ENCODE measurements at places on chromosomes 3 and 15.

- no peak for DNase-seq
These were observed 80.2 kb downstream of the WNT5A start for GRCh38 chr3:55406696-55407425.

GRCh38 chr3:183247011-183247589, 6.0 kb upstream of the B3GNT5 start:
- no peak for DNase-seq

DNA sequence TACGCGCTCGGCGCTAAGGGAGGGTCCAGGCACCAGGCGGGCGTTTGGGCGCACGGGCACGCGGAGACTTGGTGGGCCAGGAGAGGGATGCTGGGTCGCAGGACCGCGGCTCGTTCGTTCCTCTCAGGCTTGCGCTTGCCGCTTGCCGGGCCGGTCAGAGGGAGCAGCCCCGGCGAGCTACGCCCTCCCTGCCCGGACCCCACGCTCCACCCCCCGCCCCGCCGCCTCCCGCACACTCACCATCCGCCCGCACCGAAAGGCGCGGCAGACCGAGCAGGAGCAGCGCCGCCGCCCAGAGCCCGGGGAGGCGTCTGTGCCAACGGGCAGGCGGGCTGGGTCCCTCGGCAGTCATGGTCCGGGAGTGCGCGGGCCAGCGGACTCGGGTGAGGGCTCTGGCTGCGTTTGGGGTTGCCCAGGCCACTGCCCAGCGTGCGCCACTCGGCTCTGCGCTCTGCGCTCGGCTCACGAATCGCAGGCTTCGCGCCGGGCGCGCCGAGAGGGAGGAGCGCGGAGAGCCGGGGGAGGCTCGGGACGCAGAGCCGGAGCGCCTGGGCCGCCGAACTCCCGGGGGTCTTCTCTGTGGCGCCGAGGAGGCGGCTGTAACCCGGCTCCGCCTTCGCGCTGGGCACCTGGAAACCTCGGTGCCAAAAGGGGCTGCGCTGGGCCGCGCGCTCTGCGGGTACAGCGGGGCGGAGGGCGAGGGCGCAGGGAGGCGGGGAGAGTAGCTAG, at the start of gene SUSD5:
Gene SUSD5, minus strand, starts transcription at position 365 of the 729 bp plus-strand sequence. Its CDS starts 13 bp downstream, at position 352.
- DNase-seq: peak; percentile 5

GRCh38 chr3:123289391-123290106, 87.8 kb downstream of the SEC22A start:
- DNase-seq: no peak

DNA sequence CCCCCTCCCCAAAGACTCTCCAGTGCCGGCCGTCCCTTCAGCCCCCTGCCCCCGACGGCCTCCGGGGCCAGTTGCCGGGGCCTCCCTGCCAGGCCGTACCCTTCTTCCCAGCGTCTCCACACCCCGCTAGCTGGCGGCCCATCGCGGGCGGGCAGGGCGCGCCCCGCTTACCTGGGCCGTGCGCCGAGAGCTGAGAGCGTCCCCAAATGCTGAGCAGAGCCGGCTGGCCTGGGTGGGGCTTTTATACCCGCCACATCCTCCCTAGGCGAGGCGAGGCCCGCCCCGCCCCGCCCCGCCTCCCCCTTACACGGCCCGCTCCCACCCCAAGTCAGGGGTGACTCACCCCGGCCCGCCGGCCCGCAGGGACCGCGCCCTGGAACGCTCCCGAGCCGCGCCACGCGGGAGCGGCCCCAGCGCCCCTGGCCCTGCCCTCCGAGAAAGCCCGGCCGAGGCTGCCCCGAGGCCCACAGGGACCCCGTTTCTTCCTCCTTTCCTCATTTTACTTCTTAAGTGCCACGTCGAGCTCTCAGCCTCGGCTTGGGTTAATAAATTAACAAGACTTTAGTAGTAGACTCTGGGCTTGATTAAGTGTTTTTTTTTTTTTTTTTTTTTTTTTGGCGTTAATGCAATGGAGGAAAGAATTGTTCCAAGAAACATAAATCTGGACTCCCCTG, at the start of gene ANXA2:
Gene ANXA2, minus strand, starts transcription at position 215 of the 674 bp plus-strand sequence. CDS start 11,911 bp downstream, outside the sequence.
- DNase-seq: no peak

- DNase-seq: no peak
These were observed 168.5 kb downstream of the MECOM start for GRCh38 chr3:169494982-169495381.

DNA sequence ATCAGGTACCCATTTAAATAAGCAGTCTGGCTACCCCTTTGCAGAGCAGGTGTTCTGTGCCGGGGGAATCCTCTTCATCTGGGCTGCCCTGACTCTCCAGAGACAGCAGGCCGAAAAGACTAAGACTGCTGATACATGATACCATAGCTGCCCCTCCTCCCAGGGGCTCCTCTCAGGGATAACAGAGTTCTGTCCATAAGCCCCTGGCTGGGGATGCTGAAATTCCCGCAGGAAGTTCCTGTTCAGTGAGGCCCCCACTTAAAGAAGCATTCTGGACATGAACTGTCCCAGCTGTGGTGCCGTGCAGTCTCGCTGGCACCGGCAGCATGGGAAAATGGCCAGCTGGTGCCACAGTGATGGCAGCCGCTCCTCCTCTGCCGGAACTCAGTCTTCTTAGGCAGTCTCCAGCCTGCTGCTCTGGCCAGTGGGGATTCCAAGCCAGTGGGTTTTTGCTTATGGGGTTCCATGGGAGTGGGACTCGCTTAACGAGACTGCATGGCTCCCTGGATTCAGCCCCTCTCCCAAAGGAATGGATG, 1026.2 kb downstream of the NAALADL2 start:
- no peak for DNase-seq

DNA sequence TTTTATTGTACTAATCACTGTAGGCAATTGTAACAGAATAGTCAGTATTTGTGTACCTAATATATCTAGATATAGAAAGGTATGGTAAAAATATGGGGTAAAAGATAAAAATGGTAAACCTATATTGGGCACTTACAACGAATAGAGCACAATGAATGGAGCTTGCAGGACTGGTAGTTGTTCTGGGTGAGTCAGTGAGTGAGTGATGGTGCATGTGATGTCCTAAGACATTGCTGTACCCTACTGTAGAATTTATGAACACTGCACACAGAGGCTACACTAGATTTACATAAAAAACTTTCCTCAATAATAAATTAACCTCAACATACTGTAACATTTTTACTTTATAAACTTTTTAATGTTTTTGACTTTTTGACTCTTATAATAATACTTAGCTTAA, 274.3 kb upstream of the PPP2R3A start:
- no peak for DNase-seq

DNA sequence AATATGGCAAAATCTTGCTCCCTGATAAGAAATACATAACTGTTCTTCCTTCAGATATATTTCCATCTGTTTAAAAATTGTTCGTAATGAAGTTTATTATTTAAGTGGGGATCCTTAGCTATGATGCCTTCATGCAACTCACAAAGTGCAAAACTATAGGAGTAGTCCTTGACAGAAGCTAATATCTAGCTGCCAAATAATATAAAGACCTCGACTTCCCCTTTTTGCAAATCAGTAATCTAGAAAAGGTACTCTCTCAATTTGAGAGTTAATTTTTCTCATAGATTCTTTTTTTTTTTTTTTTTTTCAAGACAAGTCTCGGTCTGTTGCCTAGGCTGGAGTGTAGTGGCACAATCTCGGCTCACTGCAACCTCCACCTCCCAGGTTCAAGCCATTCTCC, 23.0 kb downstream of the SLTM start:
- DNase-seq: no peak

DNA sequence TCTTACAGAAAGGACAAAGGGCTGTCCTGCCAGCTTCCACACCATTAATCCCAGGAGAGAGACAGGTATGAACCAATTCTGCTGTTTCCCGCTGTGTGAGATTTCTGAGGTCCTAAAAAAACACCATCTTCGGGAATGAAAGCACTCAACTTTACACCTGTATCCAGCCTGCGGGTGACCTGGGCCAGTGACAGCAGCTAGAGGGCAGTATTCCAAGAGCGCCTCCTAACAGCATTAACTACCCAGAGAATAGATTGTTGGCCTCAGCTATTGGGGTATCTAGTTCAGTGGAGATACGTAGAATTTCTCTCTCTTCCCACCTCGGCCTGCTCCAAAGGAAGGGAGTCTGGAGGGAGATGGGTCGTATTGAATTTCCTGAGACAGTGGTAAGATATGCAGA, 55.1 kb downstream of the WDR76 start:
- DNase-seq: no peak

GRCh38 chr3:30548600-30548999, 57.8 kb upstream of the TGFBR2 start:
- no peak for DNase-seq

DNA sequence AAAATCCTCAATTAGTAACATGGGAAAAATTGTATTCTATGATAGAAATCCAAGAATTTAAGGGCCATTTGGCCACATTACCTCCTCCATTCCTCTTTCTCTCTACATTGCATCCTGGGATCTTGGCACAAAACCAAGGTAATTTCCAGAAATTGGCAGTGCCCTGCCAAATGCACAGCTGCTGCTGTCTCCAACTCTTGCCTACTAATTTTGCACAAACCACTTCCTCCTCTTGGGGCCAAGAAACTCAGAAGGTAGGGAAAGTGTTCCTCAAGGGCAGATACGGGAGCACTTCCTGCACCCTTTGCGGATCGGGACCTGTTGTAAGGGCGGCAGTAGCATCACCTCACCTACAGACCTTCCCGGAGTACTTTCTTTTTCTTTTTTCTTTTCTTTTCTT, 57.8 kb downstream of the MAP3K13 start:
- no peak for DNase-seq

- no peak for DNase-seq
These were observed 211.4 kb downstream of the NR1D2 start for GRCh38 chr3:24156466-24156865.

DNA sequence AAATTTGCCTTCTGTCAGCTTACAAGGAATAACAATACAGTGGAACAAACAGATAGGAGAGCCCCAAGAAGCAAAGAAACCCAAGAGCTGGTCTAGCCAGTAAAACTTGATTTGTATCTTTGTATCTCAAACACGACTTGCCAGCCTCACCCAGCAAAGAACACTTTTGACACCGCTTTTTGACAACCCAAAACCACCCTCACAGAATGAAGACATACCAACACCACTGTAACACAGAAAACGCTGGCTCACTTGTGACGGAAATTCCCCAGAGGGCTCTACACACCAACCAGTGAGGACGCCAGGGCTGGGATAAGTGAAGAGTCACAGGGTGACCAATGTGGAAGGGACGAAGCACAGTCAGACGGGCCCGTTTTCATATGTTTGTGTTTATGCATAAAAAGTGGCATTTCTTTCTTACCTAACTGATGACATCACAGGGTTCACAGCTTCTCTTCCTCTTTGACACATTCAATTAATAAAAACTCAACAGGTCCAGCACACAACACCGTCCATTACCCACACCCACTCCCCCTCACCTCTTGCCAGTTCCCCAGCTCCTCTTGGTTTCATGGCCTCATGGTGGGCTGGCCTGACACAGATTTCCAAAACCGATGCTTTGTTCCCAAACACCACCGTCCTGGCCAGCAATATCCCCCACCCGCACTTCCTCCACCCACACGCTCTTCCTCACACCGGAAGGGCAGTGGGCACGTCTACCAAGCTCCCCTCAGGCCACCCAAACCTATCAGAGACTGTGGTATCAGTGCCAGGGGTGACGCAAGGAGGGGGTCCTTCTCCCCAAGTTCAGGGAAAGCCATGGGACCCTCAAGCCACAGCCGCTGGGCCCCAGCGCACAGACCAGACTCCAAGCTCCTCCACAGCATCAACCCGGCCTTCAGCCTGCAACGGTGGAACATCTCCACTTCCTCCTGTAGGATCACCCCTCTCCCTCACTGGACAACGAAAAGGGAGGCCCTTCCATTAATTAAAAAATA, 94.2 kb downstream of the ADAMTS17 start:
- DNase-seq: no peak

DNA sequence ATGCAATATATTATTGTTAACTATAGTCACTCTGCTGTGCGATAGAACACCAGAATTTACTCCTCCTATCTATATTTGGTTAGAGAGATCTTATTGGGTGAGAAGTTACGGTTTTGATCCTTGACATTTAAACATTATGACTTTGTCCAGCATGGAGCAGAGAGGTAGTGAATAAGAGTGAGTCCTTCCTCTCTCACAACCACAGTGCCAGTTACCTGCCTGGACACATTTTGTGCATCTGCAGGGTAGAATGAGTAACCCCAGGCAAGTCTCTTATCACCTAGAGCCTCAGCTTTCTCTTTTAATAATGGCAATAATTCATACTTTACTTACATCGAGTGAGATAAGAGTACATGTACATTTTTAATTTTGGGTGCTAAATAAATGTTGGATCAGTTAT, 24.1 kb downstream of the KAT2B start:
- no peak for DNase-seq

DNA sequence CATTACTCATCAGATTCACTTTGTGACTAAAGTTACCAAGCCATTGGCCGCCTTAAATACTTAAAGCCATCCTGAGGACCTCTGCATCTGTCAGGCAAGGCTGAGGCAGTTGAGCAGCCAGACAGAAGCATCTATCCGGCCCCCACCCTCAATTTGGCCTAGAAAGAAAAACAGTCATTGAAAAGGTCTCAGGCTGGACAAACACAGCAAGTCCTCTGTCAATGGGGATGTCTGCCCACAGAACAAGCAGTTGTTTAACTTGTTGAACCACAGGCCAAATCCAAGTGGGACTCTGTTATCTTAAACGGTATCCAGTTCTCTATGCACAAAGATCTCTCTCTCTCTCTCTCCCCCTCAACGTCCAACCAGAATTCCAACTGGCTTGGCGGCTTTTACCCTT, 2.8 kb downstream of the ZIC4 start:
- DNase-seq: no peak

DNA sequence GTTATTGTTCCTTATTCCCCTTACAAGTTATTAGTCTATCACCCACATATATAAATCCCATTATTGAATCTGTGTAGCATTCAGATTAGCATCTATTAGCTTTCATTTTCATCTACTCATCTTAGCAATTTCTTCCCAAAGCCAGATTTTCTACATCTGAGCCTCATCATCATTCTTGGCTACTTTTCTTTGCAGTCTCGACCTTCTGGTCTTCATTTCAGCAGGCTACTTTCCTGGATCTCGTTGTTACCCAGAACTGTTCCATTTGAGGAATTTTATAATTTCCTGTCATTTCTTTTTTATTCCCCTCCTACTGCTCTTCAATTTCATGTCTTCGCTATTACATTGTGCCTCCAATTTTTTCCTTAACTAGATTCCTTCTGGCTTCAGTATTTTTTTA, 51.8 kb downstream of the SPRED1 start:
- no peak for DNase-seq
